Left cardiac atrium (tissue), 4 donors: ENCODE measurements at places on chromosomes 2 and 18. TPM values are rescaled to one million over a fixed set of nuclear protein-coding genes. Genes with fewer than 3 reads are reported as not detected.

COL5A2 gene
- 29.9 TPM for total RNA-seq

ARHGEF4 gene
- total RNA-seq = 3.9 TPM

DNA sequence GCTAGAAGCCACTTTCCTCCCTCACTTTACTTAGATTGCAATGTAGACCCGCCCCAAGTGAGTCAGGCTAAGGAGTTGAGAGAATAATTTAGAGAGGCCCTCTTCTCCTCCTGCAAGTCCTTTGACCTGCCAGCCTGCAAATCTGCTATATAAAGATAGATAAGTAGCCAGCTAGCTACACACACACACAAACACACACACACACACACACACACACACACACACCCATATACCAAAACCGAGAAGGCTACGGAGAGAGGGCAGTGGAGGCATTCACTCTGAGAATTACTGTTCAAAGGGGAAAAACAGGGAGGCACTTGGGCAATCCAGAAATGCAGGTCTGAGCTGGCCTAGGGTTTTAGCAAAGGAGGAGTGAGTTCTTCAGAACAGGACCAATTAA lies 23.0 kb upstream of the SMAD7 start:
- DNase-seq = no peak

DNA sequence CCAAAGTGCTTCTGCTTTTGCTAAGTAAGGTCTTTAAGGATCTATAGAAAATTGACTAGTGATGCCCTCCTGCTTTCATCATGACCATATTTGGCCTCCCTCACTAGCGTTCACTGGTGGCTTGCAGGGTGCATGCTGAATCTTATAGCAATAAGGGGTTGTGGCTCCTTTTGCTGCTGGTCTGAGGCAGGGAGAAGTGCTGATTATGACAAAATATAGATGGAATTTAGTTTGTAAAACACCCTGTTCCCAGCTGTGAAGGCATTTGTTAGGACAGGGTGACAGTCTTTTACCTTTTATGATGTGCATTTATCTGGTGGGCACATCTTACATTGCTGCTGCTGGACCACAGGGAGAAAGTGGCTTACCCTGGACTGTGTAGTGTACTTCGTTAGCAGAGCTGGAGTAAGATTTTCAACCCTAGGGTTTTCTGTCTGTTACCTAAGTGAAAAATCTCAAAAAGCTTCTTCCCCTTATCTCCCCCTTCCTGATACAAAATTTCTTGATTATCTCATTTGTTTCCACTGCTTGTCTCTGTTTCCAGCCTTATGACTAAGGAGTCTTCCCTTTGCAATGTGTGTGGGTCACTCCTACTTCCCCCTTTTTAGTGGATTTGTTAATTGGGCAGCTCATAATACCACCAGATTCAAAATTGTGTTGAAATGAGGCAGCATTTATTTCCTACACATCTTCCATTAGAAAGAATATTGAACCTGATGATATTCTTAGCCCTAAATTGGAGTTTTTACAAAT lies 21.2 kb upstream of the RPL37A start:
- no peak for DNase-seq

- no peak for DNase-seq
These were observed 74.3 kb downstream of the NPAS2 start for GRCh38 chr2:100894105-100894795.

GRCh38 chr18:40485318-40485717 lies 1469.7 kb upstream of the PIK3C3 start:
- no peak for DNase-seq
